ENCODE measurements at places on chromosomes 7 and 10.

DNA sequence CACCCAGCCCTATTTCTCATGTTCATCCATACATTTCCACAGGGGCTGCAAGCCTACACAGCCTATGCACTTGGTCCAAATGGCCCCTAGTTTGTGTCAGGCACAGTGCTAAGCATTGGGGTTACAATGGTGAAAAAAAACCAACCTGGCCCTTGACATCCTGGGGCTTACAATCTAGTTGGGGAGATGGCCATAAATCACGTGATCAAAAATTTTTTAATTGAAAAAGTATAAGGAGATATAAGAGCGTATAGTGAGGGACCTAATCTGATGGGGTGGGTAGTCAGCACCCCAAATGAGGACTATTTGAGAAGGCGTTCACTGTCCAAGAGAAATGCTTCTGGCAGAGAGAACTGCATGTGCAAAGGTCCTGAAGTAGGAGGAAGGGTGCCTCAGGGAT is 5.6 kb upstream of the MTPAP start:
- no peak for DNase-seq

- DNase-seq = no peak
Measured at GRCh38 chr7:22610951-22611757, 111.2 kb upstream of the STEAP1B start.

- no peak for DNase-seq
Measured at GRCh38 chr10:80149123-80149522, 16.6 kb downstream of the PLAC9 start.

DNA sequence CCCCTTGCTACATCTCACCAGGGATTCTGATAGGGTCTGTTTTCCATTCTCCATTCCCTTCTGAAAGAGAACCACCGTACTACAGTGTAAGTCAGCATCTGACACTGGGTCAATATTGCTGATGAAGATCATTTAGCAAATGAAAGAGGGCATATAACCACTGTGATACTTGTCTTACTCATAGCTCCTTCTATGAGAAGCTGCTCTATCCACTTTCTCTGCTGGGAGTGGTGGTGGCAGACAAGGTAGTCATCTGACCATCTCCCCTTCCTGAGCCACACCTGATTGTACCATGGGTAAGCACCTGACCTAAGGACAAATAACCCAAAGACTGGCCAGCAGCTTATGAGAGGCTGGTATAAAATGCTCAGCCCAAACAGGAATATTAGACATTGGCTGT is 220.4 kb downstream of the DOCK4 start:
- DNase-seq = no peak

GRCh38 chr10:96507044-96507443 is 6.7 kb downstream of the TLL2 start:
- no peak for DNase-seq

GRCh38 chr10:77208684-77209256 is 428.8 kb downstream of the KCNMA1 start:
- DNase-seq = no peak

GRCh38 chr10:113407218-113407617 is 145.6 kb upstream of the HABP2 start:
- DNase-seq = no peak

DNA sequence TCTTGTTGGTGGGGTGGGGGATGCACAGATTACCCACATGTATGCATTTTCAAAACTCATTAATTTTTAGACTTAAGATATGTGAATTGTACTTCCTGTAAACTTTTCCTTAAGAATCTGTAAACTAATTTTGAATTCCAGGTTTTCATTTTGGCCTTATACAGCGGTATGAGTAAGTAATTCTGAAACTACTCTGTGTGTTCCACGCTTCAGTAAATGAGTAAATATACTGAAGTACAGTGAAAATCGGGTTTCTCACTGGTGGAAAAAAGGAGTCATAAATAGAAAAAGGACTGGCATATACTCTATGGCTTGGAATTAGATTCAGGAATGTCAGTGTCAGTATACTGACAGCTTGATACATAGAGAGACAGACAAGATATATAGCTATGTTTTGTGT is 72.8 kb downstream of the CTTNBP2 start:
- DNase-seq = no peak

GRCh38 chr7:44046321-44047061 is 2.0 kb downstream of the DBNL start:
- DNase-seq = no peak

- no peak for DNase-seq
Measured at GRCh38 chr10:18164093-18164492, 23.9 kb downstream of the CACNB2 start.

DNA sequence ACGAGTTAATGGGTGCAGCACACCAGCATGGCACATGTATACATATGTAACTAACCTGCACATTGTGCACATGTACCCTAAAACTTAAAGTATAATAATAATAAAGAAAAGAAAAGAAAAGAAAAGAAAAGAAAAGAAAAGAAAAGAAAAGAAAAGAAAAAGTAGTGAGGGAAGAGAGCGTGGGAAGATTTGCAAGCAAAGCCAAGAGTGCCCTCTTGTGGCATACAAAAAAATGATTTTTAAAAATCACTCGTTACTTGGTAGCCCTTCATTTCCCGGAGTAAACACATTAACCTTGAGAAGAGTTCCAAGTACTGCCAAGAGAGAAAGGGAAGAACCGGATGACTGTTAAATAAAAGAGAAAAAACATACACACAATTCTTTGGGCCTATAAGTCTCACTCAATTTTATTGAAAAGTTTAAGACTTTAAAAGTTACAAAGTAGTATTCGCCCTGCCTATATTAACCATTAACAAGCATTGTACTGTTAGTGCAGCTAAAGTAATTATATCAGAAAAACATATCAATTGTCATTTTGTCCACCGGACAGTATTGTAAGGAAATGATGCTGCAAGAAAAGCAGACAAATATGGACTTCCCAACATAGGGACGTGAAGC is 6.2 kb upstream of the CH25H start:
- DNase-seq = peak; percentile 28

GRCh38 chr7:1516586-1517251 is 12.5 kb upstream of the INTS1 start:
- no peak for DNase-seq

DNA sequence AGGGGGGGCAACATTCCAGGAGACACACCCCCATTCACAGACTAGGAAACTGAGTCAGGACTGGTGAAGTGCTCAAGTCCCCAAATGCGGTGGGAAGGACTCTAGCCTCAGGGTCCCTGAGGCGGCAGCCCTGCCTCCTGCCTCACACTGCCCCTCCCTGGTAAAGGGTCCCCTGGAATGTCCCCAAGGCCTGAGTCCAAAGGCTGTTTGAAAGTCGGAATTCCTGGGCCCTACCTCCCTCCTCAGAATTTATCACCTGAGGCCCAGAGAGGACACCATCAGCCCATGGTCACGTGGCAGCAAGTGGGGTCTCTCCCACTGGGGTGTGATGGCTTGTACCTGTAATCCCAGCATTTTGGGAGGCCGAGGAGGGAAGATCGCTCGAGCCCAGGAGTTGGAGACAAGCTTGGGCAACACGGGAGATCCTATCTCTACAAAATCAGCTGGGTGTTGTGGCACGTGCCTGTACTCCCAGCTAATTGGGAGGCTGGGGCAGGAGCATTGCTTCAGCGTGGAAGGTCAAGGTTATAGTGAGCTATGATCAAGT is 110.3 kb upstream of the TNRC18 start:
- peak; percentile 49 for DNase-seq

Data from HuH-7 (cell line).